Fibroblast of skin of right quadriceps (primary cell): ENCODE measurements at places on chromosomes 12 and 14.

GRCh38 chr12:19710811-19711793, 271.8 kb downstream of the AEBP2 start:
- peak; percentile 31 for DNase-seq

- DNase-seq: peak; percentile 10
Measured at GRCh38 chr12:122527478-122527944, 462 bp downstream of the KNTC1 start.

GRCh38 chr12:106211973-106212372, 35.8 kb downstream of the CKAP4 start:
- no peak for DNase-seq

DNA sequence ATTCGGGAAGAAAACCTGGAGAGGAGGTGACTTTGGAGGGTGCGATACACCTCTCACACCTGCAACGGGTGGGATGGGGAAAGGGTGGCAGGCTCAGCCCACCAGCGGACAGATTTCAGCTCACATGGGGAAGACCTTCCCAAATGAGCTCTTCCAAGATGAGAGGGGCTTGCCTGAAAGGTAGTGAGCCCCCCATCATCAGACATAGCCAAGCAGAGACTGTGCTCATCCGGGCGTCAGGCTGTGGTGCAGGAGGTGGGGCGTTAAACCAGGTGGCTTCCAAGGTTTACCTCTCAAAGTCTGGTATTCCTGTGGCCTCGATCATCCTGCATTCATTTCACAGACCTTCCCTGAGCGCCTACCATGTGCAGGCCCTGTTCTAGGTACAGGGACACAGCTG, 105.4 kb upstream of the FKBP4 start:
- no peak for DNase-seq

- DNase-seq: no peak
Measured at GRCh38 chr14:101019541-101019940, 116.0 kb upstream of the RTL1 start.

- DNase-seq: peak; percentile 95
Measured at GRCh38 chr14:64788706-64789105, 84.5 kb downstream of the PLEKHG3 start.

DNA sequence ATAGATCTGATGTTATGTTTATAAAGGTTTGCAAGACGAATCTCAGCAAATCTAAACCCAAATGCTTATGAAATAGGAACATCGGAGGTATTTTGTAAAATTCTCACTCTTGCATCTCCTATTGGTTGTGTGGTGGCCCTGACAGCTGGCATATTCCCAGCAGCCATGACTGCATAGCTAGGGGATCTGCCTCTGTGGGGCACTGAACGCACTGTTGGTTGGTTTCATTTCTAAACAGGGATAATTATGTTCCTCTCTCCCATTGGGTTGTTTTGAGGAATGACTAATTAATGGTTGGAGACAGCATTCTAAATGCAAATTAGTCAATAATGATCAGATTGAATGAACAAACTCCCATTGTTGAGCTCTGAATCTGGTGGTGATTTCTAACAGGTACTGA, 2.7 kb upstream of the BEST3 start:
- DNase-seq: no peak
